ENCODE measurements at places on chromosomes 4 and X.

DNA sequence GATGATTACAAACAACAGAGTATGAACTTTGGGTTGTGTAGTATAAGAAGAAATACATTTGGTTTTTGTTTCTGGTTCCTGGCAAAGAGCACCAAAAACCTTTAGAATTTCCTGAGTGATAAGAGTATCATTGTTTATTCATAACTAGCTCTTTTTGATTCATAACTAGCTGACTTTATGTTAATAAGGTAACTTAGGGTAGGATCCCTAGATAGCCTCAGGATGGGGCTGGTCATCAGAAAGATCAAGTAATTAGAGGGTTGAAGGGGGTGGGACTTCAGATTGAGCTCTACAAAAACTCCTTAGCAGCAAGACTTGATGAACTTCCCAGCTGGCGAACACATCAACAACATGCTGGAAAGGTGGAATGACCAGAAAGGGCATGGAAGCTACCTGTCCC, 166.5 kb downstream of the SCFD2 start:
- DNase-seq: no peak

- no peak for DNase-seq
Observed at GRCh38 chrX:142686653-142687283, 339.0 kb upstream of the SPANXN4 start.

- no peak for DNase-seq
Observed at GRCh38 chr4:179867300-179867878, 2375.8 kb upstream of the TENM3 start.

DNA sequence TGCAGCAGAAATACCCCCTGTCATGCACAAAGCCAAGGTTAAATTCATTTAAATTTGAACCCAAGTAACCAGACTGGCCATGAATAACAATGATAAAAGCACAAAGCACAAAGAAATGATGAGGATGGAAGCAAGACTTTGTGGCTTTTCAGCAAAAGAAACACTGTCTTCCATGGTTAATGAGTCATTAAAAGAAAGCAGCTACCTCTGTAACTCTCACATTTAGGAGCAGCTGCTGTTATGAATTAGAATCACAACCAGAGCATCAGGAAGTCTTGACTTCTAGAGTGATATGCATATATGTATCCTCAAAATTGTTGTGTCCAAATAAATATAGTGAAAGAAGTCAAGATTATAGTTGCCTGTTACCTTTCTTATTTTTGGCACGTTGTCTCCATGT, 70.7 kb upstream of the RPS6KA6 start:
- no peak for DNase-seq

DNA sequence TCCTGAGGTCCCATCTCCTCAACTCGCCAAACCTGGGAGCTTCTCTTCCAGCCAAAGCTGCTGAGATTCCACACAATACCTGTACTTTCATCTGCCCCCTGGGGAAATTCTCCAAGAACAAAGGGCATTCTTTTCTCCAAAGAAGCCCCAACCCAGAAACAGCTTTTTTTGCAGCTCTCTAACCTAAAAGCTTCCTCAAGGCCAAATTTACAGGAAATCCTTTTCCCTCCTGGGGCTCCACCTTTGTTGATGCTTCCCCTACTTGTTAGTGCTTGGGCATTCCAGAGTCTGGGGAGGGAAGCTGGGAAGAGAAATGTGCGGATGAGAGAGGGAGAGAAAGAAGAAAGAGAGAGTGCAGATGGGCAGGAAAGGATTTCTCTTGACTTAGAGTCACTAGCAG, 24.3 kb downstream of the ZBTB33 start:
- DNase-seq: no peak

All from T-helper 22 cell (primary cell).